Karpas-422 (cell line): ENCODE measurements at places on chromosomes 3 and 15. TPM values are rescaled to one million over a fixed set of nuclear protein-coding genes. Genes with fewer than 3 reads are reported as not detected.
A peak's percentile ranks its signal among the peaks of the same experiment; 100 is the strongest.

- no peak for DNase-seq
- H3K27me3 ChIP-seq: no peaks in the 10 kb centered on the region
- no peak overlapping the region for H3K4me3 ChIP-seq
- no peaks in the 10 kb centered on the region for H3K36me3 ChIP-seq
Measured at GRCh38 chr3:141767066-141767465, 3.9 kb downstream of the GRK7 start.

- H3K4me1 ChIP-seq: peaks cover 5% of the 10 kb centered on the region
- H3K27me3 ChIP-seq: no peaks in the 10 kb centered on the region
- peak; percentile 96 for DNase-seq
- no peak overlapping the region for H3K4me3 ChIP-seq
Measured at GRCh38 chr3:81490541-81491288, 270.7 kb downstream of the GBE1 start.

- no peak overlapping the region for H3K27ac ChIP-seq
- H3K36me3 ChIP-seq: no peaks in the 10 kb centered on the region
- DNase-seq: peak; percentile 80
Measured at GRCh38 chr15:71448688-71449114, 333.4 kb downstream of the THSD4 start.

DNA sequence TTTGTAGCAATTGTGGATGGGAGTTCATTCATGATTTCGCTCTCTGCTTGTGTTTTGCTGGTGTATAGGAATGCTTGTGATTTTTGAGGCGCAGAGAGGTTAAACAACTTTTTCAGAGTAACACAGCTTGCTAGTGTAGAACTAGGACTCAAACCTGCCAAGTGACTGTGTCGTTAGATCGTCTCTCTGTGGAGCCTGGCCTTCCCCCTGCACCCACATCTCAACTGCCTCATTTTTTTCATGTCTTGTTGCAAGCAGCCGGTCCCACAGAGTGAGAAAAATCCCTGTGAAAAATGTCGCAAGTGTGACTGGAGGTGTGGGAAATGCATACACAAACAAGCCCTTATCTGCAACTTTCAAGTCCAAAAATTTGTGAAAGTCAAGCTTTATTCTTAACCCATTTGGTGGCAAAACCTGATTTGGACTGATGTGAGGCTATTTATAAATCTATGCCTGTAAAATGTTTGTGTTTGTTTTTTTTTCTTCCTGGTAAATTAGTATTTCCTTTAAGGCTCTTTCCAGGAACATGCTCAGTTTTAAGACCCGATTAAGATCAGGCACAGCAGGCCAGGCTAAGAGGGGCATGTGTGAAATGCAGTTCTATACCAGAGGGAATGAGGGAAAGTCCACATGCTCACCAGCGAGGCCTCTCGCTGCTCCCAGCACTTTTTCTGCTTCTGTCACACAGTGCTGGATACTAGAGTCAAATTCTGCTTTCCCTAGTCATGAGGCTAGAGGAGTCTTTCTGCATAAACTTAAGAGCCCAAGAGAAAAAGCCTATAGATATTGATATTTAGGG lies 25.8 kb downstream of the ST6GAL1 start:
- H3K27me3 ChIP-seq: no peaks in the 10 kb centered on the region
- H3K27ac ChIP-seq: peak overlapping the region; percentile 82
- DNase-seq: no peak
- H3K36me3 ChIP-seq: peaks cover 28% of the 10 kb centered on the region
- no peak overlapping the region for H3K4me3 ChIP-seq
- H3K4me1 ChIP-seq: peaks cover 57% of the 10 kb centered on the region

DNA sequence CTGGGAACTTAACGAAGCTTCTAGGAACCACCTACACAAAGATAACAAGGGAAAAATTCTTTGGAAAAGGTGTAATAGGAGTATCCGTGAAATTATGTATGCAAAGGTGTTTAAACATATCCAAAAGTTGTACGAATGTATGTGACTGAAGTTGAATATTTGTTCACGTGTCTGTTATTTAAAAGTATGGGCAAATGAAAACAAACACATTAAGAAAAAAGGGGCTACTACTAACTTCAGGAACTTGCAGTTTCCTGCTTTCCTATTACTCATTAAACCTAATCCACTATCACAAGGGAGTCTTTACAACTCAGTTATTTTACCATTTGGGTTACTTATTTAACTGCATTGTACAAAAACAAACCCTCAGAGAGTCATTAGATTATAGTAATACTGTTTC lies 33.9 kb upstream of the GRAMD1C start:
- no peaks in the 10 kb centered on the region for H3K4me1 ChIP-seq
- no peak overlapping the region for H3K4me3 ChIP-seq
- no peaks in the 10 kb centered on the region for H3K27me3 ChIP-seq
- peaks cover 16% of the 10 kb centered on the region; the same call in 1 of the 2 replicates for H3K36me3 ChIP-seq

GRCh38 chr3:139353920-139354556 lies 10.2 kb downstream of the MRPS22 start:
- no peak overlapping the region for H3K4me3 ChIP-seq
- no peaks in the 10 kb centered on the region for H3K4me1 ChIP-seq
- no peaks in the 10 kb centered on the region for H3K27me3 ChIP-seq
- DNase-seq: peak; percentile 61

Gene BRK1
- total RNA-seq: 103 and 121 TPM in 2 replicates

Gene WDR93
- total RNA-seq: not detected in 2 replicates

Gene REC114
- not detected in 2 replicates for total RNA-seq

Gene SERPINI2
- total RNA-seq: not detected in 2 replicates

Gene ATG7
- 24.6 and 50.9 TPM in 2 replicates for total RNA-seq
